ENCODE measurements at places on chromosomes 7 and 10.
A peak's percentile ranks its signal among the peaks of the same experiment; 100 is the strongest.

GRCh38 chr10:33612551-33612950, 278.1 kb upstream of the NRP1 start:
- no peak for DNase-seq

- DNase-seq = no peak
Observed at GRCh38 chr7:19107081-19107355, 10.4 kb downstream of the TWIST1 start.

DNA sequence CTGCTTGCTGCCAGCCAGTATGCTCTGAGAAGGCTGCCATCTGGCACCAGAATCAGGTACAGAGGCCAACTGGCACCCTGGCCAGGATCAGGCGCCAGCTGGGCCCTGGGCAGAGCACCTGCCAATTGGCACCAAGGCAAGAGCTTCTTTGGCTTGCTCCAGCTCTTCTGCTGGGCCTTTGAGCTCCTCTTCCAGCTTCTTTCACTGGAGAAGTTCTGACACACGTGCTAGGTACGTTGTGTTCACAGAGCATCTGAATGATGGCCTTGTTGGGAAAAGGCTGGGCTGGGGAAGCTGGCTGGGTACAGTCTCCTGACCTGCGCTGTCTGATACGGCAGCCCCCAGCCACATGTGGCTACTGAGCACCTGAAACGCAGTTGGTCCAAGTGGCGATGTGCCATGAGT, 31.7 kb upstream of the OPALIN start:
- peak; percentile 68 for DNase-seq

- no peak for DNase-seq
Observed at GRCh38 chr10:47370878-47371277, 13.2 kb downstream of the ZNF488 start.

DNA sequence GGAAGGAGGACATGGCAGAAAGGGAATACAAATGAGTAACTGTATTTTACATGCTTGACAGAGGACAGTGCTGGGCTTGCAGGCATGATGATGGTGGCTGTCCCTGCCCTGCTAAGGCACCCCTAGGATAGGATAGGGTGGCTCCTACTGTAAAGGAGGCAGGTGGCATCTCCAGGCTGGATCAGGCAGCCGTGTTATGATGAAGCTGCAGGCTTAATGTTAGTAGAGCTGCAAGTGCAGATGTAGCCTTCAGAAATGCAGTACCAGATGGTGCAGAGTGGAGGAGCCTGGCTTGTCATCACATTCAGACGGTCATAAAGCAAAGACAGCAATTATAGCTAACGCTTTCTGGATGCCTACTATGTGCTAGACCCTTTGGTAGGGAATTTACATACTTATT, 287.9 kb upstream of the PODXL start:
- DNase-seq = peak; percentile 90

GRCh38 chr7:120431016-120431415, 158.0 kb downstream of the KCND2 start:
- DNase-seq = no peak

DNA sequence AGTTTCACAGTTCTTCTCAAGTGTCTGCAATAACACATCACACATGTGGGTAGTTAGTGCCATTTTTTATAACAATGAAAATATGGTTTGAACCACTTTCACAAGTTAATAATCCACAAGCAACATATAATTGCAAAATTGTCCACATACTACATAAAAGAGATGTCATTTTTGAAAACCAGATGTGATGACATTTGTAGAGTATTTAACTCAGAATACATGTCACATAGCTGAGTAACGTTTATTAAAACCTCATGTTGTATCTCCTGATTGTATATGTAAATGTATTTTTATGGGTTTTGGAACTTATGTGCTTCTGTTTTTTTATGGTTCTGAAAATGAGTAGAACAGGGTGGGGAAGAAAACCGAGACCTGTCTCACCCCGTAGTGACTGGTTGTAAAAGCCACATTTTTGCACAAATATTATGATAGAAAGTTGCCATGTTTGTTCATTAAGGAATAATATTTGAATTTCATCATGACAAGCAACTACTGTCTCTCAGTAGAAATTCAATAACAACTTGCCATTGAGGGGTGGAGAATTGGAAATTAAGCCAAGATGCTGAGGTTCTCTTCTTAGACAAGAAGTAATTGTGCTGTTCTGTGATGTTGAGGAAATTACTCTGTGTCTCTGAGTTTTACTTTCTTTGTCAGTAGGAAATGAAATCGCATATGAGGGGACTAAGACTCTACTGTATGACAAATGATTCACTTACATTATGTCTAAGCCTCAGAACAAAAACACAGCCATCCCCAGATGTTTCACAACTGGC, 29.2 kb upstream of the EGFR start:
- DNase-seq = no peak

GRCh38 chr7:42926204-42926603, 5.8 kb downstream of the PSMA2 start:
- DNase-seq = no peak

GRCh38 chr7:114405427-114405826, 9.2 kb upstream of the FOXP2 start:
- DNase-seq = peak; percentile 11

DNA sequence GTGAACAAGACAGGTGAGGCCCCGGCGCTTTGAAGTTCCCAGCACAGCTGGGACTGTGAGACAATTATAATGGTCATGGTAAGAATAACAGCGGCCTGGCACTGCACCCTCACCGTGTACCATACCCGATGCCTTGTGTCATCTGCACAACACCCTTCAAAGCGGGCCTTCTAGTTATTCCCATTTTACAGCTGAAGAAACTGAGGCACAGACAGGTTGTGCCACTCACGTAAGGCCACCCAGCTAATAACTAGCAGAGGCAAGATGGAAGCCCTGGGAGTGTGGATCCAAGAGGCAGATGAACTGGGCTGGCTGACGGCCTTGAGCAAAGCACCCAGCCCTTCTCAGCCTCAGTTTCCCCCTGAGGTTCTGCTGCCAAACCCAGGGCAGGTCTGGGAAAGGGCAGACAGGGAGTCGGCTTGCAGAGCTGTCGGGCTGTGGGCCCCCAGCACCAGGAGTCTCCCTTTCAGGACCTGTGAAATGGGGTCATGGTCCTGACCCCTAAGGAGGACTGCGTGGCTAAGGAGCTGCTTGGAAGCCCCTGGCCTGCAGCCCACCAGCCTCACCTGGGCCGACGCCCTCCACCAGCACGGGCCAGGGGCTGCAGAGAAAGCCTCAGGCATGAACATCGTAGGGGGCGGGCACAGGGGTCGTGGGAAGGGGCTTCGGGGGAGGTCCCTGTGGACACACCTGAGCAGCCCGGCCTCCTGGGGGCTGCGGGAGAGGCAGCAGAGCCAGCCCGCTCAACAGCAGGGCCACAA, 15.3 kb upstream of the LFNG start:
- no peak for DNase-seq

DNA sequence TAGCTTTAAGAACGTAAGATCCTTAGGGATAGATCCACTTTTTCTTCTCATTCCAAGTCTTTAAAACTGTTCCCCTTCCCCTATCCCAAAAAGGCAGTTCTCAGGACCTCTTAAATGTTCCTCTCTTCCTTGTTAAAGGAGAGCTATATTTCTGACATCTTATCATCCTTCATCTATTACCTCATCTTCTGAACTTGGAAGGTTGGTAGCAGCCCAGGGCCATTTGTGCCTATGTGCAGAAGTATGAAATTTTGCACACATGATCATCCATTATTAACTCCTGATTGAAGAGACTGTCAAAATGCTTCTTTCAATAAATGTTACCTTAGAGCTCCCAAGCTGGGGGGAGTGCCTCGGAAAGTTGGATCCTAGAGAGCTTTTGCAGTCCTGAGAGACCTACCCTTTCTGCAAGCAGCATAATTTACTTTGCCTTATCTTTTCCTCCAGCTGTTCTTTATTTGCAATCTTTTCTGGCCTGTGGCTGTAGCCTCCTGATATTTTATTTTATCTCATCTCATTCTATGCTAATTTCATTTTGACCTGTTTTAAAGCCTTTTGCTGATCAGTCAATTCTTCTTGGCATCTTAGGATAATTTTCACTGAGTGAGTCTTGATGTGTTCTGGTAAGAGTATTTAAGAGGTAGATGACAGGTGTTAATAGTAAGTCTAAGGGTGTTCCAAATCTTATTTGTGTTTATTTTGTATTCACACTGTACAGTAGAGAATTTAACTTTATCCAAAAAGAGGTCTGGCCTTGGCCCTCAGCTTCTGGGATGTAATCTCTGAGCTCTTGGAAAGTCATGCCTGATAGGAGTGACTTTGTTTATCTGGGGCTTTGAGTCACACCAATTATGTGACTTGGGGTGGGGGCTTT, 135.0 kb upstream of the PDLIM1 start:
- no peak for DNase-seq

DNA sequence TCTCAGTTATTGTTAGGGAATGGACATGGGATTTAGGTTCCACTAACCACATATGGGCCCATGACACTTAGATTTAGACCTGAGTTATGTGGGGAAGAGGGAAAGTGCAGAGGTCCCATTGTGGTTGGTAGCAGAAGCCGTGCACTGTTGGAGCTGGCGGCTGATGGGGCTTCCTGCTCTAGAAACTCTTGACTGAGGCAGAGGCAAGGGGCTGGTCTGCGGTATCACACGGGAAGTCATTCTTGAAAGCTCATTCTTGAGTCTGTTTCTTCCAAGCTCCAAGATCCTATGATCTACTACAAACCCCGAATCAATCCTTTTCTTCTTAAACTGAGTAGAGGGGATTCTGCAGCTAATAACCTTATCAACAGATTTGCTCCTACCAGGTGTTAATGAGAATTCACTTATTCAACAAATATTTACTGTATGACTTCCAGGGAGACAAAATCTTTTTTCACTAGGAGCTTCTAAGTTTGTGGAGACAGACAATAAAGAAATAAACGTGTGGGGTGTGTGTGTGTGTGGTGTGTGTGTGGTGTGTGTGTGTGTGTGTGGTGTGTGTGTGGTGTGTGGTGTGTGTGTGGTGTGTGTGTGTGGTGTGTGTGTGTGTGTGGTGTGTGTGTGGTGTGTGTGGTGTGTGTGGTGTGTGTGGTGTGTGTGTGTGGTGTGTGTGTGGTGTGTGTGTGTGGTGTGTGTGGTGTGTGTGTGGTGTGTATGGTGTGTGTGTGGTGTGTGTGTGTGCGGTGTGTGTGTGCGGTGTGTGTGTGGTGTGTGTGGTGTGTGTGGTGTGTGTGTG, 57.1 kb downstream of the AOC1 start:
- no peak for DNase-seq

DNA sequence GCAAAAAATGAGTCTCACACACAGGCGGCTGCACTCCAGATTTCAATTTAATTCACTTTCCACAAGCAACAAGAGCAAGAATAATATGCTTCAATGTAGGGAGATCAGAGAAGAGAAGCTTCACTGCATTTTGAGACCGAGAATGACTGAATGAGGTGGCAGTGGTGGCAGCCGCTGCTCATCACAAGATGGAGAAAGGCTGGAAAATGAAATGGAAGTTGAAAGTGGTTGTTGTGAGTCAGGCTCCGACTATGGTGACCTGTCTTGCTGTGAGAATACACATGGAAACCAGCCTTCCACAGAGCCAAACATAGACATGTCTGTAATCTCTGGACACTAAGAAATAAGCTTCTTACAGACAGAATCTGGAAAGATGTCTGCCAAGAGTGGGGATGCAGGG, 499.6 kb upstream of the LRRN3 start:
- DNase-seq = no peak

- DNase-seq = no peak
Observed at GRCh38 chr10:110492069-110492822, 5.5 kb upstream of the DUSP5 start.

GRCh38 chr7:67990003-67990402, 993.4 kb downstream of the TYW1 start:
- no peak for DNase-seq

DNA sequence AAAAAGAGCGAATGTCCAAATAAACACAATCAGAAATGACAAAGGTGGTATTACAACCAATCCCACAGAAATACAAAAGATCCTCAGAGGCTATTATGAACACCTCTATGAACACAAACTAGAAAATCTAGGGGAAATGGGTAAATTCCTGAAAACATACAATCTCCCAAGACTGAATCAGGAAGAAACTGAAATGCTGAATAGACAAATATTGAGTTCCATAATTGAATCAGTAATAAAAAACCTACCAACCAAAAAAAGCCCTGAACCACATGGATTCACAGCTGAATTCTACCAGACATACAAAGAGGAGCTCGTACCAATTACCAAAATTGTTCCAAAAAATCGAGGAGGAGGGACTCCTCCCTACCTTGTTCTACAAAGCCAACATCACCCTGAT, 56.1 kb upstream of the ZNF800 start:
- no peak for DNase-seq

DNA sequence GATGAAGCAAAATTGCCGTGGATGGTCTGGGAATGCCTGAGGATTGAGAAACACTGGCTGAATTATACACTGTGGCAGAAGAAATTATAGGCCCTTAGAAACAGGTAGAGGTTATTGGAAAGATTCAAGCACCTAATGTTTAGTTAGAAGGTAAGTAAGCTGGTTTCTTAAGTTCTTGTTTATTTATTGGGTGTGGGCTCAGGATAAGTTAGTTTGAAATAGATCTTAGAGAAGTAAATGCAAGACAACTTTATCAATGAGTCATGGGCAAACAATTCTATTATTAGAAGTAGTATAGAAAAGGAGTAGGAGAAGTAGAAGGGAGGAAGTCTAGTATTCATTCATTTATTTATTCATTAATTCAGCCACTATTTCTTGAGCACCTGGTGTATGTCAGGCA, 96.5 kb downstream of the KAT6B start:
- DNase-seq = no peak

DNA sequence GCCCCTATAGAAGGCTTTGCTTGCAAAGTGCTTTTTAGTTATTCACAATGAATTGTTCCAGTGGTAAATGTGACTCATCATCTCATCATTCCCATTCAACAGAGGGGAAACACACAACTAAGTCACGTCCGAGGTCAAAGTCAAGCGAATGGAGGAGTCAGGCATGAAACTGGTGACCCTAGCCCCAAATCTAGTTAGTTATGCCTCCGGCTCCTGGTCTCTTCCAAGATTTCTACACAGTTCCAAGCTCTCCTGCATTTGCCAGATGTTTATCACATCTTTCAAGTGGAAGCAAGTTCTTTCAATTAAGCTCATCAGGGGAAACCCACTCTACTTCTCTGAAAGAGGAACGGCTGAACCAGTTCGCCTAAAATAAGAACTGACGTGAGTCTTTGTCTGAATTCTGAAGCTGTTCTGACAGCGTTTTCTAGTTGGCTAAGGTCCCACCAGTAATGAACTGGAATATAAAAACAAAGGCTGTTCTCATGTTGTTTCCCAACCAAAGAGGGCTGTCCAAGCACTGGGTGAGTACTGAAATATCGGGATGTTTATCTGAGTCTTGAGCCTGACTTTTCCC, 140.9 kb upstream of the NRBF2 start:
- DNase-seq = no peak

DNA sequence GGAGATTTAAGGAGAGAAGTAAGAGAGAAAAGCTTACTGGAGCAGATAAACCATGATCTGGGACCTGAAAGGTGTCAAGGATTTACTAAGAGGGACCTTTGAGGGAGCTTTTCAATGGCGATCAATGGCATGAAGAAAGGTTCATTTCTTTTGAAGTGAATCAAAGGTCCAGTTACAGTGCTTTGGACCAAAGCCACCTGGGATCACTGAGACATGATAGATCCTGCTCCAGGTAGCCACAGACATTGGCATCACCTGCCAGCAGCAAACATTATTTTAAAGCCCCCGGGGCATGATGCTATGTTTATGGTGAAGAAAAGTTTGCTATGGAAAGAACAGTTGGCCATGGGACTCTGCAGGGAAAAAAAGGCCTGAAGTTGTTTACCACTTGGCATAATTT, 109.4 kb downstream of the SLC25A13 start:
- no peak for DNase-seq

All from NCI-H1694 (cell line).